Muscle of leg (tissue), 16 donors: ENCODE measurements at places on chromosomes 1 and 21. TPM values are rescaled to one million over a fixed set of nuclear protein-coding genes. Genes with fewer than 3 reads are reported as not detected.
A peak's percentile ranks its signal among the peaks of the same experiment; 100 is the strongest.

CLDN17 gene
- not detected for total RNA-seq

IL24 gene
- total RNA-seq, result not detected

DNA sequence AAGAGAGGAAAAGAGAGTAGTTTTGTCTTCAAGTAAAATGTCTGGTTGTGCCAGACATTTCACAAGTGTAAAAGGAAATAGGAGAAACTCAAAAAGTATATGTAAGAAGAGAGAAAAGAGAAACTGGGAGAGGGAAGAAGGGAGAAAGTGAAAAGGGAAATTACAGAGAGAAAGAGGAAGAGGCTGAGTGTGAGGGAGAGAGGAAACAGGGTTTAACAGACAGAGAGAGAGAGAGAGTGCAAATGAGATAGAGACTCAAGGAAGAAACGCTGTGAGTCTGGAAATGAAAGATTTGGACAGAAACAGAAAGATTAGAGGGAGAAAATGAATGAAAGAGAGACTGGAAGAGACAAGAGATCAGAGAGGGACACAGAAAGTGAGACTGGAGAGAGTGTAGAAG, 806.2 kb downstream of the PLA2G4A start:
- no peak for DNase-seq
- no peak overlapping the region for H3K27ac ChIP-seq
- H3K27me3 ChIP-seq, result no peaks in the 10 kb centered on the region
- H3K4me1 ChIP-seq, result no peaks in the 10 kb centered on the region

DNA sequence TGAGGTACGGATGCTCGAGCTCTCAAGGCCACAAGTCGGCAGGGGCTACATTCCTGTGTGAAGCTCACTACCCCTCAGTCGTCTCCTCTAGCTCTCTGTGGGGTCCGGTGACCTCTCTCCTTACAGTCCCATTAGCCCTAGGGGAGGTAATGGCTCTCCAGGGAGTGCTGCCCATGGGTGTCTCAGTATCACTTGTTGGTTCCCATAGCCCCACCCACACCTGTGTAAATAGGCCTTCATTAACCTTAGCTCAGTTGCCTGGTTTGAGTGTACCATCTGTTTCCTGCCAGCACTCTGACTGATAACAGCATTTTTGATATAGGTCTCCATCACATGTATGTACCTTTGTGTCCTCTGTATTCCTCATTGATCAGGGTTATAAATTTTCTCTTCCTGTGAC, 133.2 kb upstream of the KCNJ15 start:
- H3K27me3 ChIP-seq, result no peaks in the 10 kb centered on the region
- DNase-seq, result no peak
- H3K4me1 ChIP-seq, result no peaks in the 10 kb centered on the region
- no peak overlapping the region for H3K27ac ChIP-seq

GRCh38 chr1:60670302-60670701, 412.1 kb upstream of the NFIA start:
- H3K4me3 ChIP-seq, result no peak overlapping the region
- no peaks in the 10 kb centered on the region for H3K36me3 ChIP-seq

GRCh38 chr1:87957331-87957730, 628.7 kb downstream of the LMO4 start:
- no peak overlapping the region for H3K27ac ChIP-seq
- DNase-seq, result no peak
- no peaks in the 10 kb centered on the region for H3K36me3 ChIP-seq

DNA sequence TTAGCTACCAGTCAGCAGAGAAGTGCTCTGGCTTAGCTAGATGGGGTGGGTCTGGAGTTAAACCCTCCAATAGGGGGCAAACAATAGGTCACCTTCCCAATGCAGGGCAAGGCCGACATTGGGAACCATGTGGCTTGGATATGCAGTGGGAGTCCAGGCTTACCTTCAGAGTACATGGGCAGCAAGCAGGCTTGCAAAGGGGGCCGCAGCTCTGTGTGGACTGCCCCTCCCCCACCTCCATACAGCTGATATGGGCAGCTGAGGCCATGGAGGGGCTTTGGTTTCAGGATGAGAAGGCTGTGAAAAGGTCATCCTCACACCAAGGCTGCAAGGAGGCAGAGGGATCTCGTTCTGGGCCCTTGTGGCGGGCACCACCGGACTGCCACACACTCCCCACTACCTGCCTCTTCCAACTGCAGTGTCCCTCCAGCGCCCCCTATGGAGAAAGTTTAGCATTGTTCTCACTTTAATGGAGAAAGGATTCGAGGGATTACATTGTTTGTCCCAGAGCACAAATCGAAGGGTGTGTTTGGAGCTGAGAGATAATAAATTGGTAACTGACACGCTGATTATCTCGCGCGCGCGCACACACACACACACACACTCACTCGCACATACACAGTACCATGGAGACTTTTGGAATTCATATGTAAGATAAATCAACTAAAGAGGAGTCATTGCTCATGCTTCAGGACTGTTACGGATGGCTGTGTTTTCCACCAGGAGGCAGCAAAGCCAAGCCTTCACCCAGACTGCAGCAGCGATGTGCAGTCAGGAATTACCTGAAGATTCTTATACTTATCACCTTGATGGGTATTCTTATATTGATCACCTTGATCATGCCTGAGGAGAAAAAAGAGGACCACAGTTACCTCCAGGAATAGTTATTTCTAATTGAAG, 7.0 kb upstream of the SMCP start:
- H3K27ac ChIP-seq, result no peak overlapping the region
- H3K36me3 ChIP-seq, result no peaks in the 10 kb centered on the region
- DNase-seq, result peak; percentile 2
- no peaks in the 10 kb centered on the region for H3K4me1 ChIP-seq
- no peak overlapping the region for H3K4me3 ChIP-seq
- H3K27me3 ChIP-seq, result no peaks in the 10 kb centered on the region
